ENCODE measurements at places on chromosomes 7 and 10.

DNA sequence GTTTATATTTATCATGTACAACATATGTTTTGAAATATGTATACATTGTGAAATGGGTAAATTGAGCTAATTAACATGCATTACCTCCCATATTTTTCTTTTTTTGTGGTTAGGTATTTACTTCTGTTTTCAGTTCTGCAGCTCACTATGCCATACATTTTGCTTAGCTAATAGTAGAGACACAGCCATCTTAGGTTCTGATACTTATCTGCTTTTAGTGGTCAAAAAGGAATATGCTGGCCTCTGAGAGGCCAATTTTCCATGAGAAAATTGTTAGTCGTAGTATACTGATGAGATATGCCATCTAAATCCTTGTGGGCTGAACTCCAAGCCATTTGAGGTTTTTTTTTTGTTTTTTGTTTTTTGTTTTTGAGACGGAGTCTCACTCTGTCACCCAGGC lies 31.0 kb downstream of the SGPL1 start:
- DNase-seq: no peak

GRCh38 chr7:21580073-21580521 lies 37.3 kb downstream of the DNAH11 start:
- DNase-seq: no peak

DNA sequence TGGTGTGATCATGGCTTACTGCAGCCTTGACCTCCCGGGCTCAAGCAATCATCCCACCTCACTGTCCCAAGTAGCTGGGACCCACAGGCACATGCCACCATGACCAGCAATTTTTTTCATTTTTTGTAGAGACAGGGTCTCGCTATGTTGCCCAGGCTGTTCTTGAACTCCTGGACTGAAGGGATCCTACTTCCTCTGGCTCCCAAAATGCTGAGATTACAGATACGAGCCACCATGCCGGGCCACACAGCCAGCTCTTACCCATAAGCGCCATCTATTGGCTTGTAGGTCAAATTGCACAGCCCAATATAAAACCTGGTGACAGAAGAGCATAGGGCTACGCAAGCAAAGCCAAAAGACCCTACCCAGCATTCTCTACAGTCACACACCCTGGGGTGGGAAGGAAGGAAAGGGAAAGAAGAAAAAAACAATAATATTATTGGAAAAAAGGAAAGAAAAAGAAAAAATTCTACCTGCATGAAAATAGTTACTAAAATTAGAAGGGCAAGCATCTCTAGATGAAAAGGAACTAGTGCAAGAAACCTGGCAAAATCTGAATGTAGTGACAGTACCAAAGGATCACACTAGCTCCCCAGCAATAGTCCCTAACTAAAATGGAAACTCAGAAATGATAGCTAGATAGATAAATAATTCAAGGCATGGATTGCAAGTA lies 29.4 kb upstream of the AMPH start:
- no peak for DNase-seq

DNA sequence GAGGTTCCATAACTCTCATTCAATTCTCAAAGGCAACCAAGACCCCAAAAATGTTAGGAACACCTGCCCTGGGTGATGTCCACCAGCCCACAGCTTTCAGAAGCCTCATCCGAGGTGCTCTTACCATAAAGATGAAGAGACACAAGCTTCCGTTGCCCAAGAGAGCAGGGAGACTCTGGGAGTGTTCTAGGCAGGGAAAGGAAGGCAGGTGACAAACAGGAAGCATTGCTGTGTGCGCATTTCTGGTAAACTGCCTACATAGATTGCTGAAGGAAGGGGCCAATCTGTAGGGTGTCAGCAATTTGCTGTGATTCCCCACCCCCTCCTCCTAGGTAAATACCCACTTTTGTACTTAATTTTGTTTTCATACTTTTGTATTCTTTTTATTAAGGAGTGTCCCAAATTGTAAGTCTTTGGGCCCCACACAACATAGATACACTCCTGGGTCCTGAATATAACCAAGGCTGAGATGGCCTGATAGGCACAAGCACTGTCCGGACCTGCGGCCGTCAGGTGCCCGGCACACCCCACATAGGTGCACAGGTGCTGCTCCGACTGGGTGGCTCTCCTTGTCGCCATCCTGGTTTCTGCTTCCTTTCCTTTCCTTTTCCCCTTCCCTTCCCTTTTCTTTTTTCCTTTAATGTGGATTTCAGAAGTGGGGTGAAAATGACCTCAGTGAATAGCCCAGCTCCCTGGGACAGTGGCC lies 51.4 kb upstream of the SMNDC1 start:
- no peak for DNase-seq

- DNase-seq: no peak
Observed at GRCh38 chr7:12731214-12731656, 43.8 kb downstream of the ARL4A start.

DNA sequence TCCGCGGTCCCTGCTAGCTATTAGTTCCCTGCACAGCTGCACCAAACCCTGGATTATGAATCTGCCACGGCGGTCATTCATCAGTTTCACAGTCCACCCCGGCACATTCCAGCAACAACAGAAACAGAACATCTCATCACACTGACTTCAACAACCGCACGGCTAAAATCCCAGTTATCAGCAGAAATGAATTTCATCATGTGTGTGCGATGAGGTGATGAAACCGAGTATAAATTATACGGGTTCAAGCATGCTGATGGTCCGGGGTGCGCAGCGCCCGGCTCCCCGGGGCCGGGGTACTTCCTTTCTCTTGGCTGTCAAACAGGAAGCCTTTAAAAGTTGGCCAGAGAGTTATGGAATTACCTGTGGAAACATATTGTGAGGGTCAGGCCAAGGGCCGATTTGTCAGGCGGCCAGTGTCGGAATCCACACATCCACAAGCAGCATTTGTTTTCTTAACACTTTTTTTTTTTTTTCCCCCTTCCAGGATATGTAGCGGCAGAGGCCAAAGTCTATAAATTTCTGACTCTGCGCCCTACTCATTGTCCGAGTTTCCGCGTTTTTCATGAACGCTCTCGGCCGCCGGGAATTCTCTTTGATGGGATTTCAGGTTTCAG lies 420.9 kb upstream of the MGMT start:
- no peak for DNase-seq

- no peak for DNase-seq
Observed at GRCh38 chr7:68334216-68334615, 1264.1 kb upstream of the AUTS2 start.

- DNase-seq: no peak
Observed at GRCh38 chr7:66169616-66170015, 35.5 kb upstream of the TPST1 start.

DNA sequence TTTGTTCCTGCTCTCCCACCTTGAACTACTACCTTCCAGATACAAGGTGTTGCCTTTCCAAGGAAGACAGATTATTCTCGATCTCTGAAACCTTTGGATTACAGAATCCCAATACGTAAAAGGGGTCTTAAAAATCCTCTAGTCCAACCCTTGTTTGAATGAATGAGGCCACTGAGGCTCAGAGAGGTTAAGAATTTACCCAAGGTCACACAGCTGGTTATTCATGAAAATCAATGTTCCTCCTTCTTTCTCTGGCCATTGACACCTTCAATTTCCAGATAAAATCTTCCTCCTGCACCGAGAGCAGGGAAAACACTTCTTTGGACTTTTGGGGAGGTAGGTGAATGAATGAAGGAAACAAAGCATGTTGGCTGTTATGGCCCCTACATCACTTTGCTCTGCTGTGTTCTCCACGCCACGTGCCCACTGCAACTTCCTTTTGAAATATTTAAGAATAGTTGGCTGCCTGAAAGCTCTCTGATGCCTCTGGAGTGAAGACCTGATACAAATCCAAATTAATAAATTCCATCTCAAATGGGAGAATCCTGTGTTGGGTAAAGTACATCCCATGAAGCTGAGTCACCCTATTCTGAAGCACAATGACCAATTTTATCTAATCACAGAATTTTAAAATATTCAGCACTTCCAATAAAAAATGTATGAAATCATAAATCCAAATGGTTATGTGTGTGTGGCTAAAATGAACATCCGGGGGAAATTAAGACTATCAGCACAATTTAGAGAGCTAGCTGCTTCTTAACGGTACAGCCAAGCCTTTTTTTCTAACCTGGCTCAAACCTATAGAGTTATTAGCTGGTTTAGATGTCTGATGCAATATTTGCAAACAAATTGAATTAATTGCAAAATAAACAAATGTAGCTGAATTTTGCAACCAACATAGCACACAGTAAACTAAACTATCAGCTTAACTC lies 7.3 kb downstream of the SVIL start:
- DNase-seq: no peak

DNA sequence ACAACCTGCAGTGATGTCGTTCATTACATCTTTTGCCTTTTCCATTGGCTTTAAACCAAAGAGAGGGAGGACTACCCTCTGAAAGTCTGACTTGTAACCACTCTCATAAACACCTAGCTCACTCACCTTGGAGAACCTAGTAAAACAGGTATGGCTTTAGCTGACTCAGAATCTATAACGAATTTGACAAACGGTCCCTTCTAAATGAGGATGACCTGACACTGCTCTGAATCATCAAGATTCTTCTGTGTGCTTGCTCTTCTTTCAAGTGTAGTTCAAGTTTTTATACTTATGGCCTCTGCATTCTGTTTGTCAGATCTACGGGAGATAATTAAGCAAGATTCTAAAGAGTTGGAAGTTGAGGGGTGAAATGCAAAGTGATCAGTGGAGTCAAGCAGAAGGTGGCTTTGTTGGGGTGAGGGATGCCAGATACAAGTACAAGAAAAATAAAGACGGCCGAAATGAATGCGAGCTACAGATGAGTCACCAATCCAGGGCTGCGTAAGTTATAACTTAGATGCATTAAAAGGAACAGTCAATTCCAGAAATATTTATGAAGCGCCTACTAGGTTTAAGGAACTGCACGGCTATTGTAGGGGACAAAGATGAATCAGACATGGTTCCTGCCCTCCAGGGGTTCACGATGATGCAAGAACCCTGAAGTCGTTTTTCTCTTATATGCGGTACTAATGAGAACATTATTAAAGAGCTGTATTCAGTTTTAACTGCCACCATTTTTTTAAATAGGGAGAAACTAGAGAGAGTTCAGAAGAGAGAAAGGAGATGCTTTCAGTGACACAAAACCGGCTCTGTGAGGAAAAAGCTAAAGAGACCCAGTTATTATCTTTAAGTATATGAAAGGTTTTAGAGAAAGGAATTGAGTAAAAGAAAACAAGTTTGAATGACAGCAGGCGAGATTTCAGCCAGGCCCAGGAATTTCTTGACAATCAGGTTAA lies 6.5 kb downstream of the HIPK2 start:
- DNase-seq: no peak

DNA sequence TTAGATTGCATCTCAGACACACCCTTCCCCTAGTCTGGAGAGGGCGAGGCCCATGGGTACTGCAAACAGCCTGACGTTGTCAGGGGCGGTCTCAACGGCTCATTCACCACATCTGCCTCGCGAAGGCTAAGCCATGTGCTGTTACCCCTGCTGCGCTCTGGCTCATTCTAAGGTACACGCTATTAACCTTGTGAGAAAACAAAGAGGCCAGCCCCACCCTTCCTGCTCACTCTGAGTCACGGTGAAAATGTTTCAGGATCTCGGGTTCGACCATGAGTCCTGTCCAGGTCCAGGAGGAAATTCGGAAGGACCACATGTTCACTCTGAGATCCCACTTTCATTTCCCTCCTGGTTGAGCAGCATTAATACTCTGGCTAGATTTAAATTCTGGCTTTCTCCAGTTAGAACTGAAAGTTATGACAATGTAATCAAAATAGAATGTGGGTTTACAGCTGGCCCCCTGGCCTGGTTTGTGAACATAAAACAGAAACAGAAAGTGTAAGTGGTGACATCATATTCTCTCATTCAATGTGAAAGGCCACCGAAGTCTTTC lies 55.2 kb downstream of the EGFR start:
- no peak for DNase-seq

GRCh38 chr7:127473409-127473808 lies 80.9 kb upstream of the ZNF800 start:
- no peak for DNase-seq

- DNase-seq: no peak
Observed at GRCh38 chr10:17220652-17221100, 7.4 kb upstream of the VIM start.

DNA sequence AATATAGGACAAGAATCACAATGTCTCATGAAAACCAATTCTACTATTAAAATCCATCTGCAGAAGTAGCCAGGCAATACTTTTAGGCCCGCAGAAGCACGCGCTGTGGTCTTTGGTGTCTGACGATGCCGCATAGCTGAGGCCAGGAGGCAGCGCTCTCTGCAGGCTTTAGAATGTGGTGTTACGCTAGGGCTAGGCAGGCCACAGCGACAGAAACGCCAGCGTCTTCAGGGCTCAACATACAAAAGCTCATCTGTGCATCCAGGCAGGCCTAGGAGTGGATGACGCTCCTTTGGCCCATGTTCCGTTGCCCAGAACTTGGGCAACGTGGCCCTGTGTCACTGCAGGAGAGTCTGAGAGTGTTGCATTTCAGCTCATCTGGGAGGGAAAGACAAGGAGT lies 601.1 kb upstream of the FOXK1 start:
- no peak for DNase-seq

DNA sequence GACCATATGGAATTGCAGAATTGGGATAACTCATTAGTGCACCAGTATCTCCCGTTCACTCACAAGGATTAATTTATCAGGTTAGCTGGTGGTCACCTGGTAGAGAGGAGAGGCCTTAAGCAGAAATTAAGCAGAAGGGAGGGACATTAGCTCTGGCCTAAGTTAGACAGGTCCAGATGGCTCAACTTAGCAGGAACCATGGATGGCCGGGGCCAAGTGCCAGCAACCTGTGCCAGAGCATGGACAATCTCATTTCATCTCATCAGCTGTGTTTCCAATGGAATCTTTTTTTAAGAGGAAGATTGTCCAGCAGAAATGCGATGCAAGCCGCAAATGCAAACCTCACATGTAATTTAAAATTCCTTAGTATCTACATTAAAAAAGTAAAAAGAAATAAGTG lies 82.2 kb downstream of the JCAD start:
- DNase-seq: no peak

DNA sequence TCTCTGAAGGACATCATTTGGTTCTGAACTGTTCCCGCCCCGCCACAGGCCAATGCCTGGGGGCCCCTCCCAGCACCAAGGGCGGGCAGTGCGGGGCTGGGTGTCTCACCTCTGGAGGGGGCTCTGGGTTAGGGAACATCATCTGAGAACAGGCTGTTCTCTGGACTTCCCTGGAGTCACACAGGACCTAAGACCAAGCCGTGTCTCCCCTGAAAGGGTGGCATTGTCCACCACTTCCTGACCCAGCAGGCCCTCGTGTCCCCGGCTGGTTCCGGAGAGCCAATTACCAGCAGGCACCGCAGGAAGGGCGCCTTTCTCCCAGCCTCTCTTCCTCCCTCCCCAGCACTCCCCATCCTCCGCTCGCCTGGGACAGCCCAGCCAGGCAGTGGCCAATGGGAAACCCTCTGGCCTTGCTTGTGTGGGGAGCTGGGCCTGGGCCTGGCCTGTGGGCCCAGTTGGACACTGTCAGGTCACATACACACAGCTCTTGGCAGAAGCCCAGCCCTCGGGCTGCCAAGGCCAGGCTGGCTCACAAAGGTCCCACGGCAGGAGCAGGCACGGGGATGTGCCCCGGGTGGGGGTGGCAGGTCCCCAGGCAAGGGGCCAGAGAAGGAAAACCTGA lies 119.5 kb downstream of the SPDYE5 start:
- no peak for DNase-seq

Measured in stimulated activated CD8-positive, alpha-beta memory T cell treated with anti-CD3 and anti-CD28 coated beads, Interleukin-15, amount 100 ng/mL, for 48 hours (primary cell).